A673 (cell line): ENCODE measurements at places on chromosomes 16 and 17. TPM values are rescaled to one million over a fixed set of nuclear protein-coding genes. Genes with fewer than 3 reads are reported as not detected.
A peak's percentile ranks its signal among the peaks of the same experiment; 100 is the strongest.

DNA sequence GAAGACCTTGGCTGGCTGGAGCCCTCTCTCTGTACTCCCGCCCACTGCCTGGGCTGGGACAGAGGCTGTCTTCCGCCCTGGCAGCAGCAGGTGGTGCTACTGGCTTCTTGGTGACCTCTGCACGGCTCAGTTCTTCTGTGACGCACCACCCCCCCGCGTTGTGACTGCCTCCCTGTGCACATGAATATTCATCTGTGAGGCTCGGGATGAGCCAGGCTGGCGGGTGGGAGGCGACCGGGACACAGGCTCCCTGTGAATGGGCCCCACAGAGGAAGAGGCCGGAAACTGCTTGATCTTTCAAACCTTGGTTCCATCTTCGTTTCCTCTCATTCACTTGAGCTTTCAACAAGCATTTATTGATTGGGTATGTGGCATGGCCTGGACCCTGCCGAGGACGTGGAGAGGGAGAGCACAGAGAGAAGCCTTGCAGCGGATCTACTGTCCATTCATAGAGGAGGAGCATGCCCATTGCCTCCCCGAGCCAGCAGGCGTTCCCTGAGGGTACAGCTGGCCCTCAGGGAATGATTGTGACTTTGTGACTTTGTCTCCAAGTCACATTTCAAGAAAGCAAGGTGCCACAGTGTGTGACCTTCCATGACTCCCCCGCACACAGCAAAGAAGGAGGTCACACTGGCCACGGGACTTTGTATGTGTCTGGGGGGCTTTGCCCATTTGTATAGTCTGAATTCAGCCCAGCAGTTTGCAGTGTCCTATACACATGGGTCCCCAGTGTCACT, 45.0 kb downstream of the B9D1 start:
- peak; percentile 93 for DNase-seq

DNA sequence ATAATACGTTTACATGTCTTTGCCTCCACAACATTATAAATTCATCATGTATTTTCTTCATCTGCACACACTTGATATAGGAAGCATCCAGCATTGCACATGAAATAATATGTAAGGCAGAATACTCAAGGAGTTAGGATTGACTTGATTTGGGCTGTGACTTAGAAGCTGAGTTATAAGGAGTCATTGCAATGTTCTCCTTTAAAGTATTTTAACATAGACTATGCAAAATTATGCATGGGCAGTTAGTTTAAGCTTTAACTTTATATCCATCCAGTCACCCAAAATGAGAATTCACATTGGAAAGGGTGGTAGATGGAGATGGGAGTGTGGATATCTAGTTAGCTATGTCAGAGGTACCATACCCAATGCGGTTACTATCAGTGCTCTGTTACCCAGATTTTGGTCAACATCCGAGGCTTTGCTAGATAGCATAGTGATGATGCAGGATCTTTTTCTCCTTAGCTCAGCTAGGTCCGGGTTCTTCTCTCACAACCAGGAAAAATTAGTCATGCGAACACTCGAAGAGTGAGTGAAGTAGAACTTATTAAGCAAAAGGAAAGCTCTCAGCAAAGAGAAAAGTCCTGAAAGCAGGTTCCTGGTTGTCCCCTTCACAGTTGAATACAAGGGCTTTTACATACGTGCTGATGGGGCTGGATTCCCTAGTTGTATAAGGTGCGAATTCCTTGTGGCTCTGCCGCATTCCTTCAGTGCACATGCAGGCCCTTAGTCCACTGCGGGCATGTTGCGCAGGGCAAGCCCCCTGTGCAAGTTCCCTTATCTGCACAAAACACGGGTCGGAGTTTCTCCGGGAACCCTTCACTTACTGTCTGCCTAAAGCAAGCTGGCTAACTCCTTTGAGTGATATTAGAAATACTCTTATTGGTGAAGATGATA, 73.1 kb upstream of the FAM20A start:
- DNase-seq = no peak

DNA sequence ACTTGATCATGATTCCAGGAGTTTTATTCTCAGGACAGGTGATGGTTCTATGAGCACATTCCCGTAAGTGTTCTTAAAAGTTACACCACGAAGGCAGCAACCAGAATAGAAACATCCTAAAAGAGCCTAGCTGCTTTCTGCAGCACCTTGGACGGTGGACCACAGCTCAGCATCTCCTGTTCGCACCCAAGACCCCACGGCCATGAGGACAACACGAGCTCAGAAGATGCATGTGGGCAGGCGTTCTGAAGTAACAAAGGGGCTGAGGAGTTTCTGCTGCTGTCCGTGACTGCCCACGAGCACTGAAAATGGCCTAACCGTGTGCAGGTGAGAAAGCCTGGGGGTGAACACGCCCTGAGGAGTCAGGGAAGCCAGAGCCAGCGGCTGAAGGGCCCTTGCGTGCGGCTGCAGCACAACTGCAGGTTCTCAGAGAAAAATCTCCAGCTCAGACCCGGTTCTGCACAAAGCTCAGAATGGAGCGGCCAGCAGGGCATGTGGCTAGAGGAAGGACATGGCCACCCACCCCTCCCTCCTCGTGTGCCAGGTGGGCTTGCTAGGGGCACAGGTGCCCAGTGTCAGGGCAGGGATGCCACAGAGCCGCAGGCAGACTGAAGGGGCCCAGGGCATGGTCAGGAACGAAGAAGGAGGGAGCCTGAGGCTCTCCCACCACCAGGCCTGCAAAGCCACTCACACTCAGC, 10.8 kb upstream of the C16orf95 start:
- no peak for DNase-seq

GRCh38 chr17:35716897-35717465, 14.5 kb upstream of the RASL10B start:
- DNase-seq = no peak

DNA sequence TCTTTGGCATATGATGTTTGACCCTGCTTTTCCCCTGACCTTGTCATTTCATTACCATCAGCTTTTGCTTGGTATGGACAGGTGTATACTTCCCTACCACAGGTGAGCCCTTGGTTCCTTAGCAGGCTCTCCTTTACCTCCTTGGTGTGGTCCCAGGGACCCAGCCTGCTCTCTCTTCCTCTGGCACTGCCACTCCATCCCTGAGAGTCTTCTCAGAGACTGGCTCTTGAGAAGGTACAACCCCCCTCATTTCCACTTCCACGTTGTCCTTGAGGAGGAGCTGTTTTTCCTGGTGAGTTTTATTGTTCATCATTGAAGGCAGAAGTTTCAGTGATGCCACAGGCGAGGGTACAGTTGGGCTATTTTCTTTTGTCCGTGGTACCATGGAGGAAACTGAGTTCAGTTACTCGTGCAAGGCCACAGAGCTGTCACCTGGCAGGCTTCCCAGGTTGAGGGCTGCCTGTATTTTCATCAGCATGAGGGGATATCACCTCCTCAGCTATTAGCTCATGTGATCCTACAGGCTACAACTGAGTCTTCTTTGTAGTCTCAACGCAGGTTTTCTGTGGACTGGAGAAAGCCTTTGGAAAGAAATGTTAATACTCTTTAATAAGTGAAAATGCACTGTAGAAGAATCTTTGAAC, 52.3 kb downstream of the MSI2 start:
- no peak for DNase-seq

DNA sequence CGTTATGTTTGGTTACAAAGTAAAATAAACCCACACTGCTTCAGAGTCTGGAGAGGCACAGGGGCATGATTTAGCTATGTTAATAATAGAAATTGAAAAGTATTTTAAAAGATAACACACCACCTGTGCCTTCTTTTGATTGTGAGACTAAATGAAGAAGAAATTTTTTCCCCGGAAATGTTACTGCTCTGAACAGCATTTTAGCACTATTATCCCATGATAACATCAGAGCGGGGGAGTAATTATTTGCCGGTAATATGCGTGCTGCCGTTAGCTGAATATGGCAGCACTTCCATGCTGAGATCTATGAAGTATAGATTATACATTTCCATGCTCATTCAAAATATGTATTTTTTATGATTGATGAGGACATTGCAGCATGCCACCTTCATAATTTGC, 500.2 kb upstream of the HSBP1 start:
- DNase-seq = no peak

- DNase-seq = peak; percentile 85
These were observed 3.8 kb upstream of the NPB start for GRCh38 chr17:81898029-81898866.

DNA sequence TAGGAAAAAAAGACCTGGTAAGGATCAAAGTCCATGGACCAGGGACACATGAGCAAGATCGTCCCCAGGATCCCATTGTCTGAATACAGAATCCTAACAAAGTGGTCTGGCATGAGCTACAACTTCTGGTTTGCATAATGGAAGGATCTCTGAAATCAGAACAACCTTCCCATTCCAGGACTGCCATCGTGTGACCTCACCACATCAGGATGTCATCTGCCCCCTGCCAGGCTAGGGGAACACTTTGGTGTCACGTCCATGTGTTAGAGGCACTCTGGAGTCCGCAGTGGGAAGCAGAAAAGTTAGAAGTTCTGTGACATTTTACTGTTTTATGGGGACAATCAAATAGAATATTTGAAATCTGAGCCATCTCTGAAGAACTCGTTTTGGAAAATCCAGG, 160.7 kb downstream of the RGS9 start:
- DNase-seq = no peak

- DNase-seq = no peak
These were observed 37.2 kb downstream of the IRF8 start for GRCh38 chr16:85935974-85936760.

DNA sequence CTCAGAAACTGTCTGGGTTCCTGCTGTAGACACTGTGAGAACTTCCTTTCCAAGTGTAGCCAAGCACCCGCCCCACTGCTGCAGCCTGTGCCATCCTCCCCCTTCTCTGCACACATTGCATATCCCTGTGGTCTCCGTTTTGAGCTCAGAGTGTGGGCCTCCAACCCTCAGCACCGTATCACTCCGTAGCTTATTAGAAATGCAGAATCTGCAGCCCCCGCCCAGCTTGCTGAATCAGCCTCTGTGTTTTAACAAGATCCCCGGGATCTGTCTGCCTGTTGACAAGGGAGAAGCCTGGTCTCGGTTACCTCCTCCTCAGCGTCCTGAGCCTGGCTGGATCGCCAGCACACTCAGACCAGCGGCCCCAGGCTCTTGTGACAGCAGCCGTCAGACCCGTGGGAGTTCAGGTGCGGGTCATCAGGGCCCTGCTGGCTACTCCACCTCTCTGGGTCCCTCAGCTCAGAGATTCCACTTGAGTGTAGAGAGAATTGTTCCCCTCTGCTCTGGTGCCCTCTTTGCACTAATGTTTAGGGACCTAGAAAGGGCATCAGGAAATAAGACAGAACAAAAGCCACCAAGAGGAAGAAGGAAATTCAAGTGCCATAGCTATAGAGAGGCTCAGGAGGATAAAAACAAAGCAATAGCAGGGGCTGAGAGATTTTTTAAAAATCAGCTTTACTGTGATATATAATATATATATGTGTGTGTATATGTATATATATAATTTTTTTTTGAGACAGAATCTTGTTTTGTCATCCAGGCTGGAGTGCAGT, 92.3 kb downstream of the PITPNC1 start:
- peak; percentile 60 for DNase-seq

DNA sequence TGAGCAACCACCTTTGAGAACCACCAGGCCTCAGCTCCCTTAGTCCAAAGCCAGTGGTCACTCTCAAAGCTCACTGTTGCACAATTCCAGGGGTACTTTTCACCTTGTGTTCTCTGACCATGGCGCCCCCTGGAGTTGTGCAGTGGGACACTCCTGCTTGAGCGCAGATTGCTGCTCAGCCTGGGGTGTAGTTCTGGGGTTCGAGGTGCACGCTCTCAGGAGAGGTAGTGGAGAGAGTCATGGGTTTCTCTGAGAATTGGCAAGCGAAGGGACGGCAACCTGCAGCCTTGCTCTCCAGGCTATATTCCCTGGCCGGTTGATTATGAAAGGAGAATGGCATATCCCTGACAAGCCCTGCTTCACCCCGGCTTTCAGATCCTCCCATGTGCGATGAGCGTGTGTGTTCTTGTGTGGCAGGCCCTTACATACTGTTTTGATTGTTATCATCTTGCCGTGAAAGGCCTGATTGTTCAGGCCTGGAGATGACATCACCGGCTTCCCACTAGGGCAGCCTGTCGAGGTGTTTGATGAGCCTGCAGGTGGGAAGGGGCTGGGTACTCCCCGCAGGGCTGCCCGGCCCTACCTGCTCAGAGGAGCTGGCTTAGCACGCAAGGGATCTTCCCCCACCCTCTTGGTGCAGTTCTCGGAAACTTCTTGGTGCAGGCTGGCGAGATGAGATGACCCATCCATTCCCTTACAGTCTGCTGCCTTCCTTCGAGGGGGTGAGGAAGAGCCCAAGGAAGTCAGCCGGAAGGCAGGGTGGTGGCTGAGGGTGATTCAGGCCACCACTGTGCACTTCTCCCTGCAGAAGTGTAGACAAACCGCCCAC, 431.2 kb downstream of the SLC39A11 start:
- DNase-seq = no peak

DNA sequence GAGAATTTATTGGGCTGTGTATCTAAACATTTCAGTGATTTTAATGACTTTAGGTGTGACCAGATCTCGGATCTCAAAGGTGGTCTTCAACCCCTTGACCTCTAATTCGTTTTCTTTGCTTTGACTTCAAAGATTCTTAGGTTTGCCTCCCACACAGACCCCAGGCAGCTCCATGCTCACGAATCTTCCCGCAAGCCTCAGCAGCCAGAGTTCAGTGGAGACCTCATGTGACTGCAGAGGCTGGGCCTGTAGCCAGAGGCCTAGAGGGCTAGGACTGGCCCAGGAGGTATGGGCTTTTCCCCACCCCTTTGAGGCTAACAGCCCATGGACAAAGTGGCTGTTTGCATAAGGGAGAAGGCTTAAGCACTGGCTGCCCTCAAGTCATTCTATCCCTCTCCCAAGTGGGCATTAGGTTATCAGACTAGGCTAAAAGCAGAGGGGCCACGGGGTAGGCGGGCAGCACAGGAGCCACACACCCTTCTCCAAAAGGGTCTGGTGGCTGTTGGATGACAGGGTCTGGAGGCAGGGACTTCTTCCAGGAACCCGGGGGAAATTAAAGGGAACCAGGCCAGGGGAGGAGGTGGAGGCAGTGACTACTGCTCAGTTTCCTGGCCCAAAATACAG, 3.0 kb downstream of the HIRIP3 start:
- no peak for DNase-seq

- DNase-seq = no peak
These were observed 172.8 kb upstream of the PSMD7 start for GRCh38 chr16:74123826-74124225.

DNA sequence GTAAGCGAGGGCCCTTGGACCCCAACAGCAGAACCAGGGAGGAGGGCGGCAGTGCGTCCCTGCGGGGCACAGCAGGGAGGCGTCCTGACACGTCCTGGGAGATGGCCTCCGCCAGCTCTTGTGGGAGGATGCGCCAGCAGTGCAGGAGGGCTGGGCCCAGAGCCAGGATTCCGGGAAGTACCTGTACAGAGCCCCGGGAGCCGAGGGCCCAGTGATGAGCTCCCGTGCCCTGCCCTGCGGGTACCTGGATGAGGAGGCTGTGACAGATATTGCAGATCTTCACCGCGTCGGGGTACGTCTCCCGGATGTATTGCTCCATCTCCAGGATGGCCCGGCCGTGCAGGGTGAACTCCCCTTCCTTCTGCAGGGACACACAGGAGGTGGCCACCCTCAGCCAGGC, 23.1 kb downstream of the KDM8 start:
- no peak for DNase-seq

GRCh38 chr16:57624806-57625500, 3.5 kb upstream of the ADGRG1 start:
- DNase-seq = no peak

The RABEP1 gene
- 71.3 and 89.0 TPM in 2 replicates for total RNA-seq

The HCRT gene
- not detected in 2 replicates for total RNA-seq

The KCNG4 gene
- total RNA-seq = not detected in 2 replicates

The CCDC137 gene
- total RNA-seq = 52.8 and 56.3 TPM in 2 replicates

The NPIPA5 gene
- 3.8 and 3.9 TPM in 2 replicates for total RNA-seq

The C1QTNF8 gene
- not detected in 2 replicates for total RNA-seq

The TBC1D3D gene
- total RNA-seq = 0.49 and 0.76 TPM in 2 replicates

The SLC13A2 gene
- total RNA-seq = not detected in 2 replicates
